Urinary bladder (tissue), 4 donors: ENCODE measurements at places on chromosomes 1 and 21. TPM values are rescaled to one million over a fixed set of nuclear protein-coding genes. Genes with fewer than 3 reads are reported as not detected.

DNA sequence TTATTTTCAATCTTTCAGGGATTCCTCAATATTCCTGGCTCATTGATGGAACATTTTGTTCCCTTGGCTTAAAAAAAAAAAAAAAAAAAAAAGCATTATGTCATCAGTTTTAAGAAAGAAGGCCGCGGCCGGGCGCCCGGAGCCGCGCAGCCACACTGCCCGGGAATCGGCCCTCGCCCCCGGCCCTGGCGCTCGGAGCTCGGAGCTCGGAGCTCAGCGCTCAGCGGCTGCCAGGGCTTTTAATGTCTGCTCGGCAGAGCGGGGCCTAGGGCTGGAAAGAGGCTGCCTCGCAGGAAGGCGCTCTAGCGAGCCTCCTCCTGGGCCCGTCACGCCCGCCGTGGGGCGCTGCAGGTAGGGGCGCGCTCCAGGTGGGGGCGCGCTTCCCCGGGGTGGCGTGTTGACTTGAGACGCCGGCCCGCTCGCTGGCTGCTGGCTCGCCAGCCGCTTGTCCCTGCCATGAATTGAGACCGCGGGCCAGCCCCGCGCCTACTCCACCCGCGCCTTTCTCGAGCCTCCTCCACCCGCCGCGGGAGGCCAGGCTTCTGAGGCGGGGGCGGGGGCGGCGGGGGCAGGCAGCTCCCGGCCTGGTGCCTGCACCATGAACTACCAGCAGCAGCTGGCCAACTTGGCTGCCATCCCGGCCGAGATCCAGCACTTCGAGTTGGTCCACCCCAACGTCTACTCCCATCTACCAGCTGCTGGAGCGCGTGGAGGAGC lies 5.4 kb upstream of the TDRD5 start:
- peak; percentile 18 for DNase-seq

DNA sequence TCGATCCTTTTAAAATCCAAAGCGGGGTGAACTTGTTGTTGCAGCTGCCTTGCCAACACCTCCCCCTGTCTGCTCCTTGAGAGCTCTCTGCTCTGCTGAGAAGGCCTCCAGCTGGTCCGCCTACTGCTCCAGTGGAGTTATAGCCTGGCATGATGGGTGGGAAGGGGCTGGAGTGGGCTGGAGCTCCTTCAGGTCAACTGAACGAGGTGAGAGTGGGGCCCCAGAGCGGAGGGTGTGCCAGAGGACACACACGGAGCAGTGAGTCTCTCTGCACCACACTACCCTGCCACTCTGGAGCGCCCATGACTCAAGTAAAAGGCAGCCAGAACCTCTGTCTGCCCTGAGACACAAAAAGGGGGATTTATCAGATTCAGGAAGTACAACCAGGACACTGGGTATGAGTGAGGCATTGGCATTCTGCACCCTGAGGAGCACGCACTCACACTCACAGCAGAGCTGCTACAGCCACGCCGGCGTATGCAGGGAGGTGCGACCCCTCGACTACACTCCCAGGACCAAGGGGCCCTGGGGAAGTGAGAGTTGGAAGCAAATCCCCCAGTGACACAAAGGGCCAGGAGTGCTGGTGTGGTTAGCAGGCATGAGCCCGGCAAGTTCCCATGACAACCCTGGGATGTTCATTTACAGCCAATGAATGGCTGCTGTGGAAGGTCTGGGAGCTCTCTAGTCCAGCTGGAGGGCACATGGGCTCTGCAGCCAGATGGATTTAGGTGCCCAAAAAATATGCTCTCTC lies 28.0 kb upstream of the EVA1B start:
- no peak for DNase-seq

GRCh38 chr1:16180291-16180824 lies 24.5 kb upstream of the EPHA2 start:
- no peak for DNase-seq

DNA sequence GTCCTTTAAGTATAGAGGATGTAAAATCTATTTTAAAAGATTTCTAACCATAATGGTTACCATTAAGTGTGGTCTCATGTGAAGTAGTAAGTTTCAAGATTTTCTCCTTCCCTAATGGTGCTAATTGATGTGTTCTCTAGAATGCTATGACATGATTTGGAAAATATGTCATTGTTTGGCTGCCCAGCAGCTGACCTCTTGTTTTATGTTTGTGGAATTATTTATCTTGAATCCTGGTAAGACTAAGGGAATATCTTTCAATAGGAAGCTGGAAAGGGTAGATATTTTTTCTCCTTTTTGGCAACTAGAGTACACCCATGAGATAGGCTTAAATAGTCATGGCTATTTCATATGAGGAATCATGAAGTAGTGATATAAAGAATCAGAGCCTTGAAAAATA lies 139.8 kb upstream of the CHODL start:
- DNase-seq, result no peak

GRCh38 chr1:53266038-53266437 lies 27.7 kb upstream of the MAGOH start:
- no peak for DNase-seq

DNA sequence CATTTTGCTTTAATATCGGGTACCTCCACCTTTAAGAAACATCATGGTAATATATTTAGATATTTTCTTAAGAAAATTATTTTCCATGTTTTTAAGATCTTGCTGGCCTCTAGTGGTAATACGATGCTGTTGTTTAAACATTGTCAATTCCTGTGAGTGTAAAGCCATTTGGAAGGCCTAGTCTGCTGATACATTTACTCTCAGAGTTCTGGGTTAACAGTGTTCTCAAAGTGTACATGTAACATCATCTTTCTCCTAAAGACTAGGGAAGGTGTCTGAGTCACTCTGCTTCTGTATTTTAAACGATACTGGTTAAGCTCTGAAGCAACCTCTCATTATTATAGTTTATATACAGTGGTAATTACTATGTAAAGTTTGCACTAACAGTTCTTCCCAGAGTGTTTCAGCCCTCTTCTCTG lies 189.1 kb downstream of the RASAL2 start:
- DNase-seq, result no peak

DNA sequence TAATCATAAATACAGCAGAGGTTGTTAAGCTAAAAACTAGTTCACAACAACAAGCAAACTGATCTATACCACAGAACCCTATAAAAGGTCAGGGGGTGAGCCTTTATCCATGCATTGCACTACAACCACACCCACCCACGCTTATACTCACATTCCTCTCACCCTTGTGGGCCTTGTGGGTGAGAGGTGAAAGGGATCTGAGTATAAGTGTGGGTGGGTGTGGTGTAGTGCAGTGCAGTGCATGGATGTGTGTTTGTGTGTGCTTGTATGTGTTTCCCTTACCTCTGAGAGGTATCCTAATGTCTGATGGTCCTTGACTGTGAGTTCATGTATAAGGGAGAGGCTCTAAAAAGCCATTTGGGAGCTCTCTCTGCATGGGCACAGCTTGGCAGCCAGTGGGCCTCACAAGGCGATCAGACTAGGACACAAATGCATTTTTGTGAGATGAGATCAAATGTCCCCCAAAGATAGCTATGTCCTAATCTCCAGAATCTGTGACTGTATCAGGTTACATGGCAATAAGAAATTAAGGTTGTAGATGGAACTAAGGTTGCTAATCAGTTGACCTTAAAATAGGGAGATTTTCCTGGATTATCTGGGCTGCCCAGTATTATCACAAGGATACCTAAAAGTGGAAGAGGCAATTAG lies 95.5 kb upstream of the DPT start:
- no peak for DNase-seq

DNA sequence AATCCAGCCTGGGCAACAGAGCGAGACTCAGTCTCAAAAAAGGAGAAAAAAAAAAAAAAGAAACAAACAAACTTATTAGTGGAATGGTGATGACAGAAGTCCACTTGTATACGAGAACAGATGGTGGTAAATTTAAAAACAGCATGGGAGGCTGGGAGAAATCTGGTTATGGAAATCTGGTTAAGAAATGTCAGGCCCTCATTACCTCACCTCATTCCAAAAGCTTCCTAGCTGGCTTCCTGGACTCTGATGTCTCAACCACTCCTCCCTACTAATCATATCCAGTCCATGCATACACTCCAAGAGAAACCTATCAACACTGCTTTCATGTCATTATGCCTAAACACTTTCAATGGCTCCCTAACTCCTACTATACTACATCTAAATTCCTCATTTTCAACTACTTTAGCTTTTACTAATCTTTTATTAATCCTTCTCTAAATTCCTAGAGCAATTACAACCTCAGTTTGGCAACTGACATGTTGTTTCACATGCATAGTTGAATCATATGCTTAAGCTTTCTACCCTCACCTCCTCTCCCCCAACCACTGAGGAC lies 52.9 kb downstream of the FOXJ3 start:
- no peak for DNase-seq

GRCh38 chr1:42838482-42839190 lies 7.8 kb upstream of the ZNF691 start:
- no peak for DNase-seq

DNA sequence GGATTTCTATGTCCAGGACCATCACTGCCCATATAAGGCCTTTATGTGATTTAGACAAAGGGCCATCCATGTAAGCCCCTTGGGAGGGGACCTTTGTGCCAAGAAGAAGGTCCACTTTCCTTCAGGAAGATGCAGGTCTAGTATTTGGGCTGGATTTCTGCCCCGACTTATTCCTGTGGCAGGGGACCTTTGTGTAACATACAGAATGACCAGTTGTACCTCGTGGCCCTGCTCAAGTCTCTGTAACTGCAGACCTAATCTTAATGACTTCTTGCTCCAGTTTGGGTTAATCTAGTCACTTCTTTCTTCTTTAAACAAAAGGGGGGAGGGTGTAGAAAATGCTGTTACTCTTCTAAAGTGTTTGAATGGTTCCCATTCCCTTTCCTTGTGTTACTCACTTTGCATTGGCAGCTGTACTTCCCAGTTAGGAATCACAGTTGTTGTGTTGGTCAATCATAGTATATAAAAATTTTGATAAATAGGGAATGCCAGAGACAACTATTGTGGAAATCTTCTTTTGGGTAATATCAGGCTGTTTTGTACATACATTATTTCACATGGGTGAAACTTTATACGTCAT lies 54.2 kb downstream of the MIGA1 start:
- no peak for DNase-seq

GRCh38 chr21:43298546-43299440 lies 128.1 kb downstream of the SIK1 start:
- no peak for DNase-seq

DNA sequence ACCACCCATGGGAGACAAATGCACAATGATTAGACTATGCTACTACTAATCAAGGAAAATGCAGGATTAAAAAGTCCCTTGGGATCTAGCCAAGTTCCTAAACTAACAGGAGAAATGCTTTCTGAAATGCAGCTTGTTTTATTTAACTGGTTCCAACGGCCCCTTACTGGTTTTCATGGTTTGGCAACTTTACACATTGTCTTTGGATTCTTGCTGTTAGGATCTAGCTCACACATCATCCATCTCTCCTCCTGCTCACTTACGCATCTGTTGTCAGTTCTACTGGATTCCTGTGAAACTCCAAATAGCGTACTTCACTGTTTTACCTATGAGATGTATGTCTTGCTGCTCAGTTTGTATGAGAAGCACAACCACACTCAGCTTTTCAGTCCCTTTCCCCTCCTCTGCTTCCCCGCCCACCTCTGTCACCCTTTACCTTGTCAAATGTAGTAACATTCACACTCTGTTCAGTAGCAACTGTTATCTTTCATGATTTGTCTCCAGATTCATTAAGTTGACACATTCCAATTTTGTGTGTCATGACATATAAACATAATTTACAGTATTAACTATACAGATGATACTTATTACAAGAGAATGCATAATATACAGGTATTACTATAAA lies 130.1 kb downstream of the SIM2 start:
- DNase-seq, result no peak

DNA sequence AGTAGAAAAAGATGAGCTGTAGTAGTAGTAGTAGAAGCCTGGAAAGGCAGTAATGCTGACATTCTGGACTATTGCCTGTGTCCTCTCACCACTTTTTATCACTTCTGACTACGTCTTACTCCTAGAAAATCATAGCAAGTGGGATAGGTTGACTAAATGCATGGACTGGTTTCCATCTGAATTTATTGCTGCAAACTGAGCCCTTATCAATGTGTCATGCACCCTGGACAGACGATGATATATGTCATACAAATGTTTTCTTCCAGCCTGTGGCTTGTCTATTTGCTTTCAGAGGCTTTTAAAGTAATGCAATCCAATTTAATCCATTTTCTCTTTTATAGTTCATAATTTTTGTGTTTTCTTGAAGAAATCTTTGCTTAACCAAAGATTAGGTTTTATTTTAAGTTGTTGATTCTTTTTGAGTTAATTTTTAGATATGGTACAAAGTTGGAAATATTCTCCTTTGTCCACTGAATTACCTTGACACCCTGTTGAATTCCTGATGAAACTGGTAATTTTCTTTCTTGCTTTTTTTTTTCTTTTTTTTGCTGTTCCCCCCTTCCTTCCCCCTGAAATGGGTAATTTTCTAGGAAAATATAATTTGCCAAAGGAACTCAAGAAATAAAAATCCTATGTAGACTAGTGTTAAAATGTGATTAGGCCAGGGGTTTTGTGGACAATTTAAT lies 47.1 kb downstream of the PHACTR4 start:
- DNase-seq, result no peak

DNA sequence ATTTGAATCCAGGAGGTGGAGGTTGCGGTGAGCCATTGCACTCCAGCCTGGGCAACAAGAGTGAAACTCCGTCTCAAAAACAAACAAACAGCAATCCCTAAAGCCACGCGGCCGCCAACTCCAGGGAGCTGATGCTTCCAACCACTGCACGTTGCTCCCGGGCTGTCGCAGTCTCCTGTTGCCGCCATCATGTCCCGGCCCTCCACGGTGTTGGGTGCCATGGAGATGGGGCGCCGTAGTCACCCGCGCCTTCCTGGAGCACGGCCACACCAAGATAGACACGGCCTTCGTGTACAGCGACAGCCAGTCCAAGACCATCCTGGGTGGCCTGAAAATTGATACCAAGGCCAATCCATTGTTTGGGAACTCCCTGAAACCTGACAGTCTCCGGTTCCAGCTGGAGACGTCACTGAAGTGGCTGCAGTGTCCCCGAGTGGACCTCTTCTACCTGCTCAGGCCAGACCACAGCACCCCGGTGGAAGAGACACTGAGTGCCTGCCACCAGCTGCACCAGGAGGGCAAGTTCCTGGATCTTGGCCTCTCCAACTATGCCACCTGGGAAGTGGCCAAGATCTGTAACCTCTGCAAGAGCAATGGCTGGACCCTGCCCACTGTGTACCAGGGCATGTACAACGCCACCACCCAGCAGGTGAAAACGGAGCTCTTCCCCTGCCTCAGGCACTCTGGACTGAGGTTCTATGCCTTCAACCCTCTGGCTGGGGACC lies 32.6 kb downstream of the SLC16A1 start:
- no peak for DNase-seq

Gene FAM151A
- not detected for total RNA-seq

- no peak for DNase-seq
Measured at GRCh38 chr21:26438976-26439375, 134.1 kb downstream of the CYYR1 start.

Gene MTMR11
- 20.9 TPM for total RNA-seq

DNA sequence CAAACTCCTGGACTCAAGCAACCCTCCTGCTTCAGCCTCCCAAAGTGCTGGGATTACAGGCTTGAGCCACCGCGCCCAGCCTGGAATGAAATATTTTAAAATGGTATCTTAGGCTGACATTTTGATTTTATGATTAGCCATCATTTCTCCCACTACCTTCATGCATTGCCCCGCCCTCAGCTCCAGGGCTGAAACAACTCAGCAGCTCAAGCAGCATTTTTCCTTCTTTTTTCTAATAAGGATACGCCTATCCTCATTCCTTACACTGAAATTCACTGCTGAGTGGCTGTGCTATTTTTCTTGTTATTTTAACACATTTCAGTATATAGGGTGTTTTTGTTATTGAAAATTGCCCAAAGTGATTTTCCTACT lies 56.8 kb upstream of the HTR1D start:
- DNase-seq, result no peak

GRCh38 chr21:35510957-35511695 lies 462.0 kb upstream of the RUNX1 start:
- no peak for DNase-seq
